ENCODE measurements at places on chromosomes 11 and 22. TPM values are rescaled to one million over a fixed set of nuclear protein-coding genes. Genes with fewer than 3 reads are reported as not detected.

The FOLR2 gene
- 41.6 TPM for total RNA-seq

The MUC5AC gene
- total RNA-seq, result 1.5 TPM

The ACCS gene
- total RNA-seq, result 22.1 TPM

The TTC36 gene
- total RNA-seq, result not detected

The ANO5 gene
- 0.04 TPM for total RNA-seq

The LMNTD2 gene
- total RNA-seq, result 3.4 TPM

The DNAJB13 gene
- total RNA-seq, result not detected

The ENTHD1 gene
- not detected for total RNA-seq

The FOSL1 gene
- 72.7 TPM for total RNA-seq

The IFTAP gene
- 22.3 TPM for total RNA-seq

The SNX19 gene
- total RNA-seq, result 64.7 TPM

The OR51B5 gene
- not detected for total RNA-seq

The MS4A3 gene
- total RNA-seq, result not detected

The C11orf52 gene
- 4.0 TPM for total RNA-seq

The ST13 gene
- 56.2 TPM for total RNA-seq

The TEX54 gene
- not detected for total RNA-seq

All from esophagus squamous epithelium (tissue), 5 donors.